ENCODE measurements at places on chromosomes 2 and 18.

DNA sequence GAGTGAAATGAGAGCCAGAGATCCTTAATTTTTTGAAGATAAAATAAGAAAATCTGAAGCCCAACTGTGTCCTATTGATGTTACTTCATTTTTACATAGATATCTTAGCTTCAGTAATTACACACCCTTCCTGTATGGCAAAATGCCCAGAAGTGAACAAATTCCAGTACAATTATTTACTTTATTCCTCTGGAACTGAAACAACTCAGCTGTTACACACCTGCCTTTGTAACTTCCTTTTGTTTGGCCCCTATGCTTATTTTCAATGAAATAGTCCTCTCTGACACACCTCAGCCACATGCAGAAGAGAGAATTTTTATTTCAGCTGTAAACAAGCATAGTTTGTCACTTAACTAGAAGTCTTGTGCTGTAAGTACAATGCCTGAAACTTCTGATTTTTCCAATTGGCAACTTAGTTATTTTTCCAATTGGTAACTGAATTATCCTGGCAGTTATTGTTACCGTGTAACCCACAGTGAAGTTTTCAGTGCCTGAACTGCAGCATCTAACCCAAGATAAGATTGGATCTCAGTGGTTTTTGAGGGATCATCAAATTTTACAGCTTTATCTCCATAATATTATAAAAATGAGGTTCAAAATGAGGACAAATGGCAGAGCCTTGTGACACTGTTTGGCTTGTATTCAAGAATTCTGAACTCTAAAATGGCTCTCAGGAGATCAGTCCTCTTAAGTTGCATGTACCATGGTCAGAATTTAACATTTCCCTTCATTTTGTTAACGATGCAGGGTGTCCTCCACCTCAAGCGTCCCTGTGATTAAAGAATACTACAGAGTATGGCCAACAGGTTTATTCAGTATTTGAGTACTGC, 82.6 kb downstream of the PKP4 start:
- peak; percentile 60 for DNase-seq

GRCh38 chr2:83899271-83899670, 559.8 kb downstream of the SUCLG1 start:
- DNase-seq, result no peak

- no peak for DNase-seq
These were observed 331.3 kb downstream of the CYRIA start for GRCh38 chr2:16334366-16334765.

- DNase-seq, result no peak
These were observed 220.1 kb upstream of the STON1 start for GRCh38 chr2:48309900-48310299.

GRCh38 chr2:231710799-231711676, 2.7 kb downstream of the PTMA start:
- no peak for DNase-seq

GRCh38 chr18:22391407-22392345, 26.0 kb downstream of the CTAGE1 start:
- peak; percentile 95 for DNase-seq

DNA sequence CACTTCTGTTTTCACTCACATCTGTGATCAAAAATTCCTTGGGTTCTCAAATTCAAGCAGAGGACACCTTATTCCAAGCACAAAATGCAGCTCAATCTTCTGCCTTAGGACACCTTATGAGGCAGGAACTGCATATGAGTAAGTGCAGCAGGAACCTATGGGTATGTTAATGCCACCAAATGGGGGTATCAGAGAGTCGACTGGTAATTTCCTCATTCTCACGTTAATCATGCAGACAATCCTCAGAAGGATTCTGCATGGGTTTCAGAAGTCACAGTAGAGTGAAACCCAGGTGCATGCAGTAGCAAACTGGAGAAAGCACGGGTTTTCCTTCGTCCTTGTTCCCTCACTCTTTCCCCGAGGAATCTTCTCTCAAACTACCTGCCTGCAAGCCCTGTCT, 452.8 kb downstream of the CBLN2 start:
- no peak for DNase-seq

GRCh38 chr2:239288951-239289511, 111.8 kb downstream of the HDAC4 start:
- no peak for DNase-seq

GRCh38 chr2:66507673-66508201, 72.8 kb downstream of the MEIS1 start:
- DNase-seq, result peak; percentile 3

DNA sequence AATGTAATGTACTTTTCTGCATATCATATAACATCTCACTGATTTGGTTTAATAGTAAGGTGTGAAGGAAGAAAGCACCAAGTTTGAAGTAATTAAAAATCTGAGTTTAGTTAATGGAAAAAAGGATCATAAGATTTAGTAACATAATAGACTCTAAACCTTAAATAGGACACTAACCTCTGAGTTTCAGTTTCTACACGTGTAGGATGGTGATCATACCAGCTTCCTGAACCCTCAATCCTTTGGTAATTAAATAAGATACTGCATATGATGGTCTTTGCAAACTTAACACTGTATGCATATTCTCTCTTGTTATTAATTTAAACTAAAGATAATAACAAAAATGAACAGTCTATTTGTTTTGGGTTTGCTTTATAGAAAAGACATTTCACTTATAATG, 216.8 kb downstream of the NUP35 start:
- no peak for DNase-seq

DNA sequence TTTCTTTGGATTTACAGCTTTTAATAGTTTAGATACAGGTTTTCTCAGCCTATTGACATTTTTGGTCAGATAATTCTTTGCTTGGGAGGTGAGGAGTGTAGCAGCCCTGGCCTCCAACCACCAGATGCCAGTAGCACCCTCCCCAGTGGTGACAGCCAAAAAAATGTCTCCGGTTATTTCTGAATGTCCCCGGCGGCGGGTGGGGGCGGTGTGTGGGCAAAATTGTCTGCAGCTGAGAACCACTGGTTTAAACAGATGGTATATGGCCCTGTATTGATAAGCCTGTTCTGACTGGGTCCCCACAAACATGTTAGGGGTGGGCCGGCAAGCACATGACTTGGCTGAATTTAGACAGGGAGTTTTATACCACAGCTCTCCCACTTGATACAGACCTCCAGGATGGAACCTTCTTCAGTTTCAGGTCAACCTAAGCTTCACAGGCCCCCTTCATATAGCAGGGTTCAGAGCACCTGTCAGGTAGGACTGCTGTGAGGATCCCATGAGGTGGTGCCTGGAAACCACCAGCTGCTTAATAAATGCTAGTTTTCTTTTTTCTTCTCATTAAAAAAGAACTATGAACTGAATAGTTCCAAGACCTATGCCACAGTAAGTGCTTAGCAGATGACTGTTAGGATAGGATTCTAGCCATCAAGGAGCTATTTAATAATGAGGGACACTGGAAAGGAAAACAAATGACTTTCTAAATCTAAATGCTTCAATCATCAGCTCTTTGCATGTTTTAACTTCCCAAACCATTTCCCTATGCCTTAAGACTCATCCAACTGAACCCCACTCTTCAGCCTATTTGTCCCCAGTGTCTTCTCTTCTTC, 18.1 kb downstream of the LPIN2 start:
- DNase-seq, result no peak

DNA sequence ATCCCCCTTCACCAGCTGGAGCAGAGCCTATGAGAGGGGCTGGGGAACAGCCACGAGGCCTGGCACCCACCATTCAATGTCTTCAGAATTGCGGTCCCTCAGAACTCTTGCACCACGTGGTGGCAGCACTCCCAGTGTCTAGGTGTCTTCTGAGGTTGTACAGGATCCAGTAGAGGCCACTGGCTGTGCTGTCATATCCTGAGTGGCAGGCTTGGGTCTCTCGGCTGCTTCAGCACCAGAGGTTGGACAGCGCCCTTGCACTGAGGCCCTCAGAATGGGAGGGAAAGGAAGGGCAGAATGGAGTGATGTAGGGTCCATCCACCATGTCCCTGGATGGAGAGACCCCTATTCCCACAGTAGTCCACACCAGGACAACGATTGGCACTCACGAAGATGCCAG, 112.0 kb upstream of the TEKT4 start:
- peak; percentile 45 for DNase-seq

- no peak for DNase-seq
These were observed 77.7 kb downstream of the MYT1L start for GRCh38 chr2:2253172-2254016.

DNA sequence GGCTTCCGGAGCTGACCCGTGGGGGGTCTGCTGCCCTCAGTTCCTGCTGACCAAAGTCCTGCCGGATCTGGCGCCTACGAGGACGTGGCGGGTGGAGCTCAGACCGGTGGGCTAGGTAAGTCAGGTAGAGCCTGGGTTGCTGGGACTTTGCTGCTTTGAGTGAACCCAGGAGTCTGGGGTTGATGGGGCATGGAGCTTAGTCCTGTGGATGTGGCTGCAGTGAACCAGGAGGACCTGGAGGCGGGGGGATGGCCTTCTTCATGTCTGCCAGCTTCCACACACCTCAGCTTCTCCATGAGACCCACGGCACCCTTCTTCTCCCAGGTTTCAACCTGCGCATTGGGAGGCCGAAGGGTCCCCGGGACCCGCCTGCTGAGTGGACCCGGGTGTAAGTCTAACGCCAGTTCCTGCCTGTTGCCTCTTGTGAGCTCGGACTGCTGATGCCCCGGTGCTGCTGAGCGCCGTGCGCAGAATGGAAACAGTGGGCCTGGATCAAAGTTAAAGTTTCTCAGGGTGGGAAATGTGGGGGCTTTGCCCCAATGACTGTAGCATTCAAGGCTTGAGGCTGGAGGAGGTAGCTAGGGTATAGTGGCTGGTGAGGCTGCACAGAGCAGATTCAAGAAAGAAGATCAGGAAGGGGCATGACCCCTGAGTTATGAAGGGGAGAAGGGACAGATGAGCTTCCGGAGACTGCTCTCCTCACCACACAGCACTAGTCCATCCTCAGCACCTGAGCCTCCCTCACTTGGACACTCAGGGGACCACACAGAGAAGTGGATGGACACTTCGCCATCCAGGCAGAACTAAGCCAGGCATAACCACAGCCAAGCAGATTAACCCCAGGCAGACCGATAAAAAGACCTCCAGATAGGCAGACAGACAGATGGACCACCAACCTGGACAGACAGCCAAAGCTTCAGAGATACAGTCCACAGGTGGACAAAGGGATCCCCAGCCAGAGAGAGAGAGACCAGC, 17.3 kb downstream of the PTPN18 start:
- no peak for DNase-seq

DNA sequence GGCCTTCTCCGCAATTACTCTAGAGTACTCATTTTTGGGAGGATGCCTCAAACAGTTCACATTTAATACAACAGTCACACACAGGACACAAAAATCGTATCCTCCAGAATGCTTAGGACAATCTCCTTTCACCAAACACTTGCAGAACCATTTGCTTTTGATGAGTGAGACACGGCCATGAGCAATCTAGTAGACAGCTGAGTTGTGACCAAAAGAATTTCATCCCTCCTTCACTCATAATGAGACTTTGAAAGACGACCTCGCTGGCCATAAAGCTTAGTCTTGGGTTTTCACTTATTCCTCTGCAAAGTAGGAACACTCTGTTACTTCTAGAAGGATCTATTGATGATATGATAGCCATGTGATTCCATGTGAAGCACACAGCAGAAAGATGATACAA, 87.5 kb upstream of the SLC35G4 start:
- DNase-seq, result no peak

DNA sequence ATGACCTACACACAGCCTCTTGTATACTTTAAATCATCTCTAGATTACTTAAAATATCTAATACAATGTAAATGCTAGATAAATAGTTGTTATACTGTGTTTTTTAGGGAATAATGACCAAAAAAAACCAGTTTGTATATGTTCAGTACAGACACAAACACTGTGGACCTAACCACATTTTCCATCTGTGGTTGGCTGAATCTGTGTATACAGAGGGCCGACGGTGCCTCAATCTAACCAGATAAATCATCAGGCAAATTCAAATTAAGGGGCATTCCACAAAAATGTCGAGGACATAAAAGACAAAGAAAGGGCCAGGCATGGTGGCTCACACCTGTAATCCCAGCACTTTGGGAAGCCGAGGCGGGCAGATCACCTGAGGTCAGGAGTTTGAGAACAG, 14.1 kb downstream of the MGAT4A start:
- DNase-seq, result no peak

DNA sequence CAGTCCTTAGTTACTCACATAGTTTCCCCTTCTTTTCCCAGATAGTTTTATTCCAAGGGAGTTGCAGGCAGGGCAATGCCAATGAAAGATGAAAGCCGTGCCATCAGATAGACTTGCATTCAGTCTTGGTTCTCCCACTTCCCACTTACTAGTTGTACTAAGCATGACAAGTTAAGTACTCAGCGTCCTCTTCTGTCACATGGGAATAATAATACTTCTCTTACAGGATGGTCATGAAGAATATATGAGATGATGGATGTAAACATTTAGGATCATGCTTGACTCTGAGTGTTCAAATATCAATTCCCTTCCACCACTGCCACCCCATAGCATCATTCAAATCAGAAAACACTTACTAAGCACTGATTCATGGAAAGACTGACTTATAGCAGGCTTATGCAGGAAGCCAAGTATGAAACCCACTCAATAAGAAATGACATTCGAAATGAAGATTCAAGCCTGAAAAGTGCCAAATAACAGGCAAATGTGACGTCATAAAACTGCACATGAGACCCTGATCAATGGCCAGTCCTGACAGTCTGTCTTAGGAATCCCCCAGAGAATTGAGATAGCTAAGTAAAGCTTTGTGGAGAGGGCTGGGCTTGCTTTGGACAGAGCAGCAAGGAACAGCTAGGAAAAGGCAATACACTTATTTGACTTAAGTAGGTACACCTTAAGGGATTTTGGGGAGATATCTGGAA, 11.1 kb upstream of the EVA1A start:
- no peak for DNase-seq

- no peak for DNase-seq
These were observed 10.2 kb upstream of the IL18R1 start for GRCh38 chr2:102345329-102345920.

GRCh38 chr2:237459741-237460174, 27.3 kb upstream of the MLPH start:
- peak; percentile 80 for DNase-seq

DNA sequence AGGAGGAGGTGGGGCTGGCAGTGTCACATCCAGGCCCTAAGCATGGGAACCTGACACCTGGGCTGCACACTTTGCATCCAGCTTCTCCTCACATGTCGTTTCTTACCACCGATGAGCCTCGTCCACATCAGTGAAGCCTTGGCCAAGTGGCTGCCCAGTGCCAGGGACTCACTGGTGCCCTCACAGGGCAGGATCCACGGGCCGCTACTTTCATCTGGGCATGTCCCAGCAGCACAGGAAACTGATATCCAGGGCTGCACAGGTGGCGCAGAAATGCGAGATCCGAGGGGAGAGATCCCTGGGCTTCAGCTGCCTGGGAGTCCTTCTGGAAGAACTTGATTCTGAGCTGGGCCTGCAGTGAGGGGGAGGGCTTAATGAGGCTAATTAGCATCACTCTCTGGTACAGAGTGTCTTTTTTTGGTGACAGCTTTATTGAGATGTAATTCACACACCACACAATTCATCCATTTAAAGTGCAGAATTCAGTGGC, 291.6 kb upstream of the HDAC4 start:
- no peak for DNase-seq

All from Daoy (cell line).